ENCODE measurements at places on chromosomes 5 and 9.
A peak's percentile ranks its signal among the peaks of the same experiment; 100 is the strongest.

- DNase-seq = no peak
These were observed 15.6 kb upstream of the PRKAA1 start for GRCh38 chr5:40813698-40814281.

DNA sequence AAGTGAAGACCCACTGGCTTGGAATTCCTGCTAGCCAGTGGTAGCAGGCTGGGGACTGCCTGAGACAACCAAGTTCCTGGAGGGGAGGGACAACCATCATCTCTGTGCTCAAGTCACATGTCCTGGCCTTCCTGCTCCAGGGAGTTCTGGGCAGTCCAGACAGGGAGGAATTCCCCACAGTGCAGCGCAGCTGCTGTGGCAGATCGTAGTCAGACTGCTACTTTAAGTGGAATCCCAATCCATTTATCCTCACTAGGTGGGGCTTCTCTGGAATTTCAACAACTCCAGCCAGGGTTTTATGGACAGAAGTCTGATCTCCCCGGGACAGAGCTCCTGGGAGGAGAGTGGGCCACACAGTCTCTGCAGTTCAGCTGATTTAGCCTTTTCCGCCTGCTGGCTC, 20.9 kb upstream of the OR5C1 start:
- DNase-seq = no peak

GRCh38 chr5:68770551-68770950, 323.3 kb upstream of the SLC30A5 start:
- DNase-seq = no peak

GRCh38 chr5:91332267-91333045, 50.7 kb downstream of the ARRDC3 start:
- DNase-seq = no peak

DNA sequence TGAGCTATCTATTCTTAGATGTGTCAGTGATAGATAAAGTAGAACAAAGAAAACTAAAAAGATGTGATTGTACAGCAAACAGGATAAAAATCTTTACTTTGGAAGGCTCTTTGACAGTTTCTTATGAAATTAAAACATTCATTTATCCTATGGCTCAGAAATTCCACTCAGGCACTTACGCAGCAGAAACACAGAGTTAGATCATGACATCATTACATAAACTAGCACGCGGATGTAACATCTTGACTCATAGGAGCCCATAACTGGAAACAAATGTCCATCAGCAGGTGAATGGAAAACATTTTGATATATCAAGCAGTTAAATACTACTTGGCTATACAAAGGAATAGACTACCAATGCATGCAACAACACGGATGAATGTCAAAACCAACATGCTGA, 45.3 kb downstream of the ICE1 start:
- DNase-seq = no peak

DNA sequence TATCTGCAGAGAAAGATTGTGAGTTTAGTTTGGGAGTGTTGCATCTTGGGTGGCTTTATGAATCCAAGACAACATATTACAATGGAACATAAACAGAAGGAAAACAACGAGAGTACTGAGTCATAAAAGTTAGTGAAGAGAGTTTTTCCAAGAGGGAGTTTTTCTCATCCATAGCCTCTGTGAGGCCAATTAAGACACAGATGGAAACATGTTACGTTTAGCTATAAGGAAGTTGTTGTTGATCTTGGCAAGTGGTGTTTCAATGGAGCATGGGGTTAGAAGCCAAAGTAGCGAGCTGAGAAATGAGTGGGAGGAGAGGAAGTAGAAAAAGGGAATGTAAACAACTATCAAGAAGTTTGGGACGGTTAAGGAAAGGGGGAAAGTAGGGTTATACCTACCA, 53.3 kb upstream of the SPATA31D4 start:
- DNase-seq = peak; percentile 77

GRCh38 chr9:95726756-95727155, 148.7 kb upstream of the ERCC6L2 start:
- DNase-seq = peak; percentile 7

DNA sequence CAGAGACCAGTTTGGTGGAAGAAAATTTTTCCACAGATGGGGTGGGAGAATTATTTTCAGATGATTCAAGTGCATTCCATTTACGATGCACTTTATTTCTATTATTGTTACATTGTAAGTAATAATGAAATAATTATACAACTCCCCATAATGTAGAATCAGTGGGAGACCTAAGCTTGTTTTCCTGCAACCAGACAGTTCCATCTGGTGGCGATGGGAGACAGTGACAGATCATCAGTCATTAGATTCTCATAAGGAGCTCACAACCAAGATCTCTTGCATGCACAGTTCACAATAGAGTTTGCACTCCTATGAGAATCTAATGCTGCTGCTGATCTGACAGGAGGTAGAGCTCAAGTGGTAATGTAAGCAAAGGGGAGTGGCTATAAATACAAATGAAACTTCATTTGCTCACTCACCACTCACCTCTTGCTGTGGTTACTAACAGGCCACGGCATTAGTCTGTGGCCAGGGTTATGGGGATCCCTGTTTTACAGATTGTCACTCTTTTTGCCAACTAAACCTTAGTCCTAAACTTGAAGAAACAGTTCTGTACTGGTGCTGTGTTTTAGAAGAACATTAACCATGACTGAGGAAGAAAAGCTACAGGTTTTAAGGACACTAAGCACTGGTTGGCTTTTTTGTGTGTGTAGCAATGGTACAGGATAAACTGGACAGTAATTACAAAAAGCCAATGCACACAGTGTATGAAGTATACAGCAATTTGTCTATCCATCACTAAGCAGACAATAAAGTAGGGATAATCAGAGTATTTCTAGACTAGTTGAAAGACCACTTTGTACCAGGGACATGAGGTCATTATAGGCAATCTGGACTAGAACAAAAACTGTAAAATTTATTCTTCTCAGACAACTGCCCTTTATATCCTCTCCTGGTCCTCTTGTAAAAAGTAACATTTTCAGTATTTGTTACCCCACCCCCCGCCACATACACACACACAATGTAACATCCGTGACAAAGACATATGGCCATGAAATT, 9.9 kb downstream of the TMEM232 start:
- no peak for DNase-seq

DNA sequence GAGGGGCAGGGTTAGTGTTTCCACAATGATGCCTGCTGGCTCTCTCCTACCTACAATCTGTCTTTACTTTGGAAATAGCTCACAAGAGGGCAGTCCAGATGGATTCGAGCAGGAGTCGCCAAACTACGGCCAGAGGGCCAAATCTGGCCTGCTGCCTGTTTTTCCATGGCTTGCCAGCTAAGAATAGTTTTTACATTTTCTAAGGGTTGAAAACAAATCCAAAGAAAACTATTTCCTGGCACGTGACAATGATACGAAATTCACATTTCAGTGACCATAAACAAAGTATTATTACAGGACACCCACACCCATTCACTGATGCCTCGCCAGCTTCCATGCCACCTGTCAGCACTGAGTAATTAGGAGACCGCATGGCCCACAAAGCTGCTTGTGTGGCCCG, 162.9 kb upstream of the WWC1 start:
- DNase-seq = no peak

DNA sequence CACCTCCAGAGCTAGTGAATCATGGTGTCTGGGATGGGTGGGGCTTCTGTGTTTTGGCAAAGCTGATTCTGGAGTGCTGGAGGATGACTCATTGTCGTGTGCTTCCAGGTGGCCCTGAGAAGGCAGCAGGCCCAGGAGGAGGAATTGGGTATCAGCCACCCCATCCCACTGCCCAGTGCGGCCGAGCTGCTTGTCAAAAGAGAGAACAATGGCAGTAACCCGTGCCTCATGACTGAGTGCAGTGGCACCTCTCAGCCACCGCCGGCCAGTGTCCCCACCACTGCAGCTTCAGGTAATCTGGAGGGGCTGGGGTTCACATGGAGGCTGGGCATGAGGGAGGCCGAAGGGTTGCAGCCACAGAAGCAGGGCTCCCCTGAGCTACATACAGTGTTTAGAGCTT, 5.4 kb downstream of the DMRT1 start:
- DNase-seq = no peak

DNA sequence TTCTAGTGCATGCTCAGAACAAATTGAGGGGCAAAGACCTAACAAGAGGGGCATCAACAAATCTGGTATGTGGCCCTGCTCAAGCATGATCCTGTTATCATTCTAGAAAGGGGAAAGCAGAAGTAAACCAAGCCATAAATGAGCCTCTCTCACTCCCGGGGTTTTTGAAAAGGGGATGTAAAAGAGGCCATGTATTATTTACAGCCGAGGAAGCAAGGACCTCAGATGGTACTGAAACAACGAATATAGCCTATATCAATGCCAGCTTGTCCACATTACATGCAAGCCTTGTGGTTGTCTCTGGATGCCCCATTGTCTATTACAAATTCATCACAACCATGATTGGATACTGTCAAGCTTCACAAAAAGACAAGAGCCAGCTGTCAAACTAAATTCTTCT, 211.3 kb downstream of the DCP2 start:
- no peak for DNase-seq

DNA sequence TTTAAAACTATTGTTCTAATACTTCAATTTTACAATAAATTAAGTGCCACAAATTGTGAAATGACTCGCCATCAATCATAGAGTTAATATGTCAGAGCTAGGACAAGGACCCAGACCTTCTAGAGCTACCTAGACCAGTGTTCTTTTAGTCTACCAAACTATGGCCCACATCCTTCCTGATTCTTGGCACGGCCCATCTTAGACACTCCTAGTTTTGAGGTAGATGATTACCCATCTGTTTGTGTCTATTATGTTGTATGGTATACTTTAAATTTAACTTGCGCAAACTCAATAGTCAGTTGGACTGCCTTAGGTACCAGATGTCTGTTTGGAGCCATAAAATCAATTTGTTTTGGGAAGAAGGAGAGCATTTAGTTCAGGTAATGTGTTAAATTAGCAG, 17.5 kb downstream of the CDC26 start:
- no peak for DNase-seq

DNA sequence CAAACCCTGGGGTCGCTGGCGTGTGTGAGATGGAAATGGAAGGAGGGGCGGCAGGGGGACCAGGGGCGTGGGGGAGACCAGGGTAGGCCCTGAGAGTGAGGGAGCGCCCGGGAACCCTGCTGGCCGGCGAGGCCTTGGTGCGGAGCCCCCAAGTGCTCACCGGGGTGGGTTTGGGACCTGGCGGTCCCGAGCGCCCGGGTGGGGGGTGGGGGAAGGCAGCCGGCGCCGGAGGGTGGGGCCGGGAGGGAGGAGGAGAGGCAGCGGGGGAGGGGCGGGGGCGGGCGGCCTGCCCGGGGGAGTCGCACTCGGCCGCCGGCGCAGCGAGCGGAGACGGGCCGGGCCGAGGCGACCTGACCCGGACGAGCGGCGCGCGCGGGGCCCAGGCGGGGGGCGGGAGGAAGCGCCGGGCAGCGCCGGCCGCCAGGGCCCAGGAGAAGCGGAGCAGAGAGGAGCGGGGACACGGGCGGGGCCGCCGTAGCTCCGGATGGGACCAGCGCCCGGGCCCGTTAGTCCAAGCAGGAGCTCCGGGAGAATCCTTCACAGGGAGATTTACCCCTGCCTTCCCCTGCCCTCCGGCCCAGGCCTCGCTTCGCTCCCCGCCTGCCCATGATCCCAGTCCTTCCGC, at the start of gene NPR2:
Gene NPR2, plus strand, starts transcription at position 295 of the 625 bp plus-strand sequence. CDS start 818 bp downstream, outside the sequence.
- no peak for DNase-seq

GRCh38 chr5:33807771-33808170, 84.0 kb downstream of the ADAMTS12 start:
- DNase-seq = no peak

DNA sequence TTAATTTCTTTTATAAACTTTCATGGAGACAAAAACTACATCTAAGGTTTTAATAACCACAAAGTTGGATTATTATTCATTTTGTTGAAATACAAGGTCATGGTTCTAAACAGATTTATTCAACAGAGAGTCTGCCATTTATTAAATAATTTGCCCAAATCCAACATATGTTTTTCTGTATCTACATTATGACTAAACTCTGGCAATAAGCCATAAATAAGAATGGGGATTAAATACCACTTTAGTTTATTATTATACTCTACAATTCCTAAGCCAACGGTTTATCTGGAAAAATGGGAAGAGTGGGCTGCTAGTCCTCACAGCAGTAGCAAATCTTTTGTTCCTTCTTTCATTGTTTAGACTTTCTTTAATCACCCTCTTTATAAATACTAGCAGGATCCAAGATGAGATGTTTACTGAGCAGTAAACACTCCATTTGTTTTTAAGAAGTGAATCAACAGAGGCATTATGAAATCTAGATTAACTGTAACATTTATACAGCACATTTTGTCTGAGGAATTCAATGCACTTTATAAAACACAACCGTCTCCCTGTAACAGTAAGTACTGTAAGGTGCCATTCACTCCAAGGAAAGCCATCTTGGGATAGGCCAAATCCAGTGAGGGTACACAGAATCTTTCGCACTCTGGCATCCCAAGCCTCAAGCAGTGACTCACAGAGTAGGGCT, 89.7 kb downstream of the DROSHA start:
- no peak for DNase-seq

DNA sequence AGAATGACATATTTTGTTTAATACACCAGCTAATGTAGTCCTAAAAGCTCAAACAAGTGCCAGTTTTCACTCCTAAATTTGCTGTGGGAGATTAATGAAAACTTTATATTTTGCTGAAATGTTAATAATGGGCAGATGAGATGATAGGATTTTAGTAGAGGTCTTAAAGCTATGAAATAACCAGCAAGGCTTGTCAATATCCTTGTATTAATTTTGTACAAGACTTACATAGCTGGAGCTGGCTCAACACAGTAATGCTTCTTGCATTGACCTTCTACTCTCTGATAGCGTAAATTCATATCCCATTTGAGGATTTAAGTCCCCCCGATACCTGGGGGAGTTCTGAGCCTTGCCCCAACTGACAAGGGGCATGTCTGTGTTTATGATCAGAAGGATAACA, 219.2 kb downstream of the MAPKAP1 start:
- DNase-seq = no peak

GRCh38 chr9:92962303-92962649, 15.0 kb downstream of the FGD3 start:
- DNase-seq = no peak

- DNase-seq = no peak
These were observed 89.0 kb downstream of the DCP2 start for GRCh38 chr5:113065626-113066025.

- no peak for DNase-seq
These were observed 120.6 kb downstream of the TMEM167A start for GRCh38 chr5:82956600-82956999.

Data from GM04503 (cell line).